M059J (cell line): ENCODE measurements at places on chromosomes 7 and 10. TPM values are rescaled to one million over a fixed set of nuclear protein-coding genes. Genes with fewer than 3 reads are reported as not detected.

The HGF gene
- 1.1 and 3.9 TPM in 2 replicates for total RNA-seq

The TMEM273 gene
- not detected in 2 replicates for total RNA-seq

The ENTPD1 gene
- 0.02 TPM in 1 of 2 replicates, not detected in the other for total RNA-seq

The KLLN gene
- total RNA-seq, result 0.02 and 0.69 TPM in 2 replicates

The OPN4 gene
- 0.52 TPM in 1 of 2 replicates, not detected in the other for total RNA-seq

The FAM237B gene
- not detected in 2 replicates for total RNA-seq

The ACHE gene
- total RNA-seq, result not detected in 2 replicates

The OR6B1 gene
- not detected in 2 replicates for total RNA-seq

The ARL4A gene
- 31.7 and 44.5 TPM in 2 replicates for total RNA-seq

The HMX2 gene
- 0.07 and 0.96 TPM in 2 replicates for total RNA-seq

DNA sequence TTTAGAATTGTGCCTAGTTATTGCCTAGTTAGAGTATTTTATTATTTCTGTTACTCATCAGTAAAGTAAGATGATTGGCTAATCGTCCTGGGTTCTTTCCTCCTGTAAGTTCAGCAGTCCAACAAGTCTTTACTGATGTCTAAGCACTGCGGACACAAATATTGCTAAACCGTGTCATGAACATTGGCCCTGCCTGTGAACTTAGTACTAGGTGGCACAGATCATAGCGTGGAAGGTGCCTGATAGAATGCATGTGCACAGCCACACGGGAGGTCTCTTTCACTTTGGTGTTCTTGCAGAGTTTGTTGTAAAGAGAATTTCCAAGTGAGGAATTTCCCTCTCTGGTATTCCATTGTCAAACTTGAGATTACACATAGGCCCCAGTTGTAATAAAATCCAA is 38.0 kb downstream of the RBM33 start:
- DNase-seq, result no peak

- peak; percentile 72 for DNase-seq
Observed at GRCh38 chr10:8416192-8416701, 361.8 kb downstream of the GATA3 start.

DNA sequence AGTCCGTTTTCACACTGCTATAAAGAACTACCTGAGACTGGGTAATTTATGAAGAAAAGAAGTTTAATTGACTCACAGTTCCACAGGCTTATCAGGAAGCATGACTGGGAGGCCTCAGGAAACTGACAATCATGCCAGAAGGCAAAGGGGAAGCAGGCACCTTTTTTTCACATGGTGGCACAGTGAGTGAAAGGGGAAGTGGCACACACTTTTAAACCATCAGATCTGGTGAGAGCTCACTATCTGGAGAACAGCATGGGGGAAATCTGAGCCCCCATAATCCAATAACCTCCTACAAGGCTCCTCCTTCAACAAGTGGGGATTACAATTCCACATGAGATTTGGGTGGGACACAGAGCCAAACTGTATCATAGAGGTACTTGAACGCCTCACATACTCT is 30.0 kb downstream of the AGR3 start:
- DNase-seq, result no peak

DNA sequence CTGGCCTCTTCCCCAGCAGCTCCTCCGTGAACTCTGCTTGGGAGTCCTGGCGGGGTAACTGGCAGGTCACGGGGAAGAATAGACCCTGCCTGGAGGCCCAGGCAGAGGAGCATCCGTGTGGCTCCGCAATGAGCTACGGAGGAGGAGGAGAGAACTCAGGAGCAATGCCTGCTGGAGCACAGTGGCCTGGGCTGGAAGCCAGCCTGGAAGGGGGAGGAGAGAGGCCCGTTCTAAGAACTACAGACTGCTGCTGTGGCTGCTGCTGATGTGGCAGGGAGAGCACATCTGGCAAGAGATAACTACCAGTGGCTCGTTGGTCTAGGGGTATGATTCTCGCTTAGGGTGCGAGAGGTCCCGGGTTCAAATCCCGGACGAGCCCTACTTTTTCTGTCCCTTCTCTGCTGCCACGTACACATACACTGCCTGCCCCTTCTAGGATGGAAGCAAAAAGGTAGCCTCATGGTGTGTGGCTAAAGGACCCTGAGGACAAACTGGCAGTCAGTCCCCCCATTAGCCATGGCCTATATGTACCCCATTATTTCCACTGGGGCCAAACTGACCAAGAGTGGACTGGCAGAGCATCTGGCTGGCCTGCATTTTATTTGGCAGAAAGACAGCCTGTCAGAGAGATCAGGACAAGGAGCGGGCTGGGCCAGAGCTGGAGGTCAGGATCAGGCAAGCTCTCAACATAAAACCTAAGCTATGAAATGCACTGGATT is 7.7 kb upstream of the OPN1SW start:
- no peak for DNase-seq

- DNase-seq, result peak; percentile 45
Observed at GRCh38 chr10:100895346-100895745, 17.4 kb upstream of the SLF2 start.

GRCh38 chr7:120404042-120404441 is 131.1 kb downstream of the KCND2 start:
- no peak for DNase-seq

GRCh38 chr7:102873470-102874165 is 39.2 kb upstream of the LRRC17 start:
- no peak for DNase-seq

GRCh38 chr10:115001506-115002381 is 63.7 kb downstream of the TRUB1 start:
- peak; percentile 61 for DNase-seq

- peak; percentile 27 for DNase-seq
Observed at GRCh38 chr10:34587002-34587679, 228.0 kb downstream of the PARD3 start.

DNA sequence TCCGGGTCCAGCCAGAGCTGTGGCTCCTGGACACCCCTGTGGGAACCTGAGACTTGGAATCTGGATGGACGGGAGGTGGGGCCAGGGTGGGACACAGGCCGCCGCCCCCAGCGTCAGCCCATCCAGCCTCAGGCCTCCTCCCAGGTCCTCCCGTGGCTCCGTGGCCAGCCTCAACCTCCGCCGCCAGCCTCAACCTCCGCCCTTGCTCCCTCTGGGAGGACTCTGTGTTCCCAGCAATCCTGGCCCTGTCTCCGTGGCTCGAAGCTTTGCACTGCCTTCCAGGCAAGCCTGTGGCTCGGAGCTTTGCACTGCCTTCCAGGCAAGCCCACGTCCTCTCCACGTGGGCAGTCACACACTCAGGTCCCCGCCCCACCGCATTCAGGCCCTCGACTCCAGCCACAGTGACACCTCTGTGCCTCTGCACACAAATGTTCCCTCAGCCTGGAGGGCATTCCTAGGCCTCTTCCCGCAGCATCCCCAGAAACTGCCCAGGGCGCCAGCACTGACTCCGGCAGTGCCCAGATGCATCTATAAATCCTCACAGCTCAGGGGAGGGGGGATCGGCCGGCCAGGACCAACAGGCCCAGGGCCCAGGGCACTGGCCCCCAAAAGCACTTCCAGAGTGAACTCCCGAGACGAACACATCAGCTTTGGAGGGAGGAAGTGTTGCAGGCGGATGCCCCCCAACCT is 44.7 kb upstream of the PDGFA start:
- DNase-seq, result no peak

GRCh38 chr7:129989466-129989865 is 36.7 kb upstream of the UBE2H start:
- peak; percentile 63 for DNase-seq

DNA sequence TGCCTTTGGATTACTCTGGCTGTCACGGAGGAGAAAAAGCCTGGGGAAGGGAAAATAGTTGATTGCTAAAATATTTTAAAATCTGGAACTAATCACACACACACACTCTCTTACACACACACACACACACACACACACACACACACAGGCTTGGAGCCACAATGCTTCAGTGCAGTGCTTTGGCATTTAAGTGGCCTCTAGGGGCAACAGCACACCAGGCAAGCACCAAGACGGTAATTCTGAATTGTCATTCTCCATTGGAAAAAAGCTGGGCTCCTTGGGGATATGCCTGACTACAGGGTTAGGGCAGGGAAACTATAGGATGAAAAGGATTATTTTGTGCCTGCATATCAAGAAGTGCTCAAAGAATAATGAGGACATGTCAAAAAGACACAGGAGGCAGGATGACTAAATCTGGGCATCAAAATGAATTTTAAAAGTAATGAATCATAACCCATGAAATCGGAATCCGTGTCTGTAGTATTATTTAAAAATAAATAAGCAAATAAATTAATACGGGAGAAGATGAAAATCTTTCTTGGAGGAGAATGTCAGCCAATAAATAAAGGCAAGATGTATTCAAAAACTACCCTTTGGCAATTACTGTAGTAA is 30.4 kb upstream of the DDC start:
- DNase-seq, result peak; percentile 27

DNA sequence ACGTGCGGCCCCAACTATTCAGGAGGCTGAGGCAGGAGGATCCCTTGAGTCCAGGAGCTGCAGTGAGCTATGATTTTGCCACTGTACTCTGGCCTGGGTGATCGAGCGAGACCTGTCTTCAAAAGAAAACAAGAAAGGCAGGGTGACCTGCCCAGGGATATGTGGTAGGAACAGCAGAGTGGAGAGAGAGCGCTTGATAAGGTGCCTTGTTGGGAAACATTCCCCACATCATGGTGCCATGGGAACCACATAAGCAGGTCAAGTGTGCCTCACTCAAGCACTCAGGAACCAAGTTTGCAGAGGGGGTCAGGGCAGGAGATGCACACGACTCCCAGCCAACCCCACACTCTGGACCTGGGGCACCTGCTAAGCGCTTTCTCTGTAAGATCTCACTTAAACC is 37.3 kb downstream of the PVRIG start:
- DNase-seq, result no peak

DNA sequence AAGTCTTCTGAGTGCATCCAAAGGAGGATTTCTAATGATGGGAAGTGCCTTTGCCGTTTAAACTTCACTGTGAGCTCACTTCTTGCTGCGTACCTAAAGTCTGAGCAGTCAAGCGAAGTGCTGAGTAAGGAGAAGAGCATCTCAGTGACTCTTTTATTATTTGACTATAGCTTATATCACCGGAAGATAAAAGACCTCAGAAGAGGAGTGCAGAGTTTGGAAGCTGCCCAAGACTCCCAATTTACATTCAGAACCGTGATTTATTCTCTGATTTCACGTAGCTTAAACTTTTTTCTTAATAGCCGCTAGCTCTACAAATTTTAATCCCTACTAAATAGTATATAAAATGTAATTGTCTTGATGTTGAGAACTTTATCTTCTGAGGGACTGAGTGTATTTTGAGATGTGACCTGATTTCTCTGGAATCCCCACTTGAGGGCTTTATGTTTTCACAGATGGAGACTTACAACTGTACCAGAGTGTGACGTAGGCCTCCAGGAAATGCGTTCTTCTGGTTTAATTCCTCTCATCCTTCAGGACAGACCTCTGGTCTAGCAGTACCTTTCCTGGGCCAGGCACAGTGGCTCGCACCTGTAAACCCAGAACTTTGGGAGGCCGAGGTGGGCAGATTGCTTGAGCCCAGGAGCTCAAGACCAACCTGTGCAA is 51.1 kb downstream of the CAMK1D start:
- DNase-seq, result no peak

GRCh38 chr7:111290419-111290818 is 199.5 kb downstream of the LRRN3 start:
- no peak for DNase-seq

DNA sequence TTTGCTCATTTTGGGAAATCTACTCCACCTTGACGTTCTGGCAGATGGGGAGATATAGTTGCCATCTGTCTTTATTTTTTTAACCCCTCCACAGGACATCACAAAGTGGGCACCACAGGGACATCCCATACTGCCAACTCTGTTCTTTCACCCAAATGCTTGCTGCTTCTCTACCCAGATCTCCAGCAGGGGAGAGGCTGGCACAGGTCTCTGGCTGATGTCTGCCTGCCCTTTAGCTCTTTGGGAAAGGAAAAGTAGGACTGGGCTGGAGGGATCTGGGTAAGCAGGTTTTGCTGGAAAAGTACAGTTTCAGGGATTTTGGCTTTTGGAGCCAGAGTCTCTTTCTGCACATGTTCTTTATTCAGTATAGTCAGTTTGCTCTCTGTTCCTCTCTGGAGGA is 156.7 kb downstream of the ANLN start:
- no peak for DNase-seq

DNA sequence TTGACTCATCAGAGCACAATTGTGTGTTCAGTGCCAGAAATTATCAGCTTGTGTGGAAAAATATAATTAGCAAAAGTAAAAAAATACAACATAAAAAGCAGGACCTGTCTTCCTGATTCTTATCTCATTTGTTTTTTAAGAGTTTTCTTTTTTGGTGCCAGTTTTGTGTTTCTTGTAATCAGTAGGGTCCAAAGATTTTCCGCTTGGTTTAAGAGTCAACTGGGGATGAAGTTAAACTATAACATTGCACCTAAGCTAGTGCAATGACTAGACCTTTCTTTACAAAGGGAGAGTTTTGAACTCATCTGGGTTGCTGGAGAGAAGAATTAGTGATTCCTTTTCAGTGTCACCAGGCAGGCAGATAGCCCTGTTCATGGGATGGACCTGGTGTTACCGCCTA is 113.4 kb downstream of the PLPP4 start:
- no peak for DNase-seq

DNA sequence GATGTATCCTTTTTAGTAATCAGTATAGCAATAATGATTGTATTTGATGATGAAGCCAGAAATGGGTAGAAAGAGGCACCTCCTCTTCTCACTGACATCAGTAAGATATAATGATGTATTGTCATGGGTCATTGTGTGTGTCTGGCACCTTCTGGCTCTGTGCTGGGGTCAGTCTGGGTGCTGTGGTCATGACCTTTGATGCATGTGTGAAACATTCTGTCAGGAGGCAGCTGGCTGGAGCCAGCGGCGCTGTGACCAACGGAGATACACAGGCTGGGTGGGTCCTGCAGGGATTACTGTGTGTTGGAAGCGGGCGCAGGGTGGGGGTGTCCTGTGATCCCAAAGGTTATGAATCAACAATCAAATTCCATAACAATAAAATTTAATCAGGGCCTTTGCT is 35.2 kb downstream of the EEPD1 start:
- no peak for DNase-seq

DNA sequence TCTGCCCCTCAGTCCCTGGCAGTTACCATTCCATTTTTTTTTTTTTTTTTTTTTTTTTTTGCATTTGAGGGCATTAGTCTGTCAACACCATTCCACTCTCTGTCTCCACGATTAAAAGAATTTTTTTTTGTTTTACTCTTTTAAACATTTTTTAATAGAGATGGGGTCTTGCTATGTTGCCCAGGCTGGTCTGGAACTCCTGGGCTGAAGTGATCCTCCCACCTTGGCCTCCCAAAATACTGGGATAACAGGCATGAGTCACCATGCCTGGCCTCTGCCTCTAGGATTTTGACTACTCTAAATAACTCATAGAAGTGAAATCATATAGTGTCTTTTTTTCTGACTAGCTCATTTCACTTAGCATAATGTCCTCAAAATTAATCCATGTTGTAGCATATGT is 16.5 kb upstream of the CLDN3 start:
- peak; percentile 22 for DNase-seq
